ENCODE measurements at places on chromosomes 11 and 22.

GRCh38 chr11:90661233-90661632 is 438.4 kb upstream of the CHORDC1 start:
- no peak for ATAC-seq

- ATAC-seq: no peak
These were observed 107.8 kb downstream of the FAR1 start for GRCh38 chr11:13776134-13776815.

GRCh38 chr11:637593-638521 is 788 bp downstream of the DRD4 start:
- ATAC-seq: no peak

DNA sequence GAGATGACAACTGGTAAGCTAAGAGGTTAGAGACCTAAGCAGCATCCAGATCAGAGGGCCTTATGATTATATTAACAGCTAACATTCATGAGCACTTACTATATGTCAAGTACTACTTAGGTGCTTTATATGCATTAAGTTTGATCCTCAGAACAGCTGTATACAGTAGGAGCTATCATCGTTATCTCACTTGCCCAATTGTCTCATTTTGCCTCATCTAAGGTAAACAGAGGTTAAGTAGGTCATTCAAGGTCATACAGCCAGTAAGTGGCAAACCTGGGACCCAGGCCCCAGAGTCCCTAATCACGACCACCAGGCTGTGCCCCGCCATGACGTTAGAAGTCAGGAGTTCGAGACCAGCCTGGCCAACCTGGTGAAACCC is 4.6 kb upstream of the POLR3H start:
- ATAC-seq: no peak

GRCh38 chr22:22463855-22464540 is 44.5 kb downstream of the ZNF280B start:
- ATAC-seq: peak; percentile 97

GRCh38 chr11:112623057-112623456 is 338.2 kb upstream of the NCAM1 start:
- ATAC-seq: no peak

DNA sequence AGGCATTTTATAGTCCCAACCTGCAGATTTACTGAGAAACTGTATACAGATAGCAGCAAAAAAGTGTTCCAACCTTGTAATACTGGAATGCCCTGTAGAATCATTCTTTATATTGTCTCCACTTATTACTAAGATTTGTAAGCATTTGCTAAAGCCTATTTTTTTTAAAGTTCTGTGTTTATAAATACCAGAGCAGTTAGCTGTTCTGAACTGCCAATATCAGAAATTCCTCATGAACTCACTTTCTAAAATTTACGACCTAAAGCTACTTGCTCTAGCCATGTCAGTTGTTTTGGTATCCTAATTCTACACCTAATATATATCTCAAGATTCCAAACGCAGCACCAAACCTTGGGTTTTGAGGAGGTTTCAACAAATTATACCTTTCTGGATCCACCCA is 103.2 kb downstream of the C11orf65 start:
- ATAC-seq: peak; percentile 36

GRCh38 chr22:29346659-29347058 is 31.2 kb upstream of the RASL10A start:
- no peak for ATAC-seq

DNA sequence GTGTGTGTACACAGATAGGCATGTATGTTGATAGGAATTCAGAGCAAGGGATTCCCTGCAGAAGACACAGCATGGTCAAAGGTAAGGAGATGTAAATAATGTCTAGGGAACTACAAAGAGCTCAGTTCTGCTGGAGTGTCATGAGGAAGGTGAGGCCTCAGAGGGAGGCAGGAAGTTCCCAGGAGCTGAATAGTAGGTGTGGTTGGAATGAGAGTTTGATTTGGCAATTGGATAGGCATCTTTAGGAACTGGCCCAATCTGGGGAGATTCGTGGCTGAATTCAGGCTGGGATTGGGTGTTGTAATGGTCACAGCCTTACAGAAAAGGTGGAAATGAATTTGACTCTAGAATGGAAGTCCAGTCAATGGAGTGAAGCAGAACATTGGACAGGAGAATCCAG is 123.6 kb upstream of the TIMP3 start:
- no peak for ATAC-seq

GRCh38 chr11:121467965-121468364 is 15.2 kb upstream of the SORL1-AS1 start:
- no peak for ATAC-seq

DNA sequence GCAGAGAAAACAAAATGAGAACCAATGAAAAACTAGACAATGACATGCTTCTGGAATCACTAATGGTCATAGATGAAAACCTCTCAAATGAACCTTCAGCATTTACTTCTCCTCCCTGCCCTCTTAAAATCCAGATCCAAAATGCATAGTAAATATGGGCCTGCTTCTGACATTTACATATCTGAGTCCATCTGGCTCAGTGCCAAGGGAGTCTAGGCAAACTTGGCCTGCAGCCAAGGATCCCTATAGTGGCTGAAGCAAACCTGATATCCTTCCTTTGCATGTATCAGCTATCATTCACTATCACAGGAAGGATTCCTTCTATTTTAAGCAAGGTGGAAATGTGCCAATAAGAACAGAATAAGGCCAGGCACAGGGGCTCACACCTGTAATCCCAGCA is 104.8 kb downstream of the C11orf58 start:
- no peak for ATAC-seq

GRCh38 chr11:35304386-35304775 is 115.0 kb downstream of the SLC1A2 start:
- ATAC-seq: no peak

DNA sequence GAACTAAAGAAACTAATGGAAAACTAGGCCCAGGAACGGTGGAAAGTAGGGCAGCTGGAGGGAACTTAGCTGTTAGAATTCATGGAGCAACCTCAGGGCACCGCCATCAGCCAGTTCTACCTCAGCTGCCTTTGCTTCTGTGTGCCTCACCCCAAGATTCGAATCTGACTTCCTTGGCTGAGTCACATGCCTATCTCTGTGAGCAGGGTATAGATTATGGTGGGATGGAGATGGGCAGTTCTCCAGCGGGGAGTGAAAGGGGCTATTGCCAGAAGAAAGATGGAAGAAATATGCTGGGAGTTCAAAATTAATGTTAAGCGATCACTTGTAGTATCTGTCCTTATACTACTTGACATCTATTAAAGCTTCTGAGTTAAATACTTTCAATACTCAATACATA is 18.9 kb upstream of the VWA5A start:
- no peak for ATAC-seq

- ATAC-seq: peak; percentile 43
These were observed 22.8 kb downstream of the PIM3 start for GRCh38 chr22:49983148-49984042.

GRCh38 chr11:44409558-44410236 is 99.8 kb upstream of the ALX4 start:
- ATAC-seq: no peak

DNA sequence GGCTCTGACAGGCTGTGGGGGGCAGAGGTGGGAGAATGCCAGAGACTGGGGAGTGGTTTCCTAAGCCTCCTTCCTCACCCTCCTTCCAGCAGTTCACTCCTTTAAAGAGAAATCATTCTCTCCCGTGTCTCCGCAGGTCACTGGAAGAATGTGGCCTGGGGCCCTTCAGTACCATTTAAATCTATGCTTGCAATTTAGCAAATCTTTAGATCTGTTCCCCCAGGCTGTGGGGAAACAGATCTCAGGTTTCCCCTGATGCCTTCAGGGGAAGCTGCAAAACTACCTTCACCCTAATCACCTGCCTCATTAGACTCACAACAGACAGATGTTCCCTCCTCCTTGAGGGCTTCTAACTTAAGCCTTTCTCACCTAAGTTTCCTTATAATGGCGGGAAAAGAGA is 55.3 kb downstream of the KIRREL3 start:
- no peak for ATAC-seq

DNA sequence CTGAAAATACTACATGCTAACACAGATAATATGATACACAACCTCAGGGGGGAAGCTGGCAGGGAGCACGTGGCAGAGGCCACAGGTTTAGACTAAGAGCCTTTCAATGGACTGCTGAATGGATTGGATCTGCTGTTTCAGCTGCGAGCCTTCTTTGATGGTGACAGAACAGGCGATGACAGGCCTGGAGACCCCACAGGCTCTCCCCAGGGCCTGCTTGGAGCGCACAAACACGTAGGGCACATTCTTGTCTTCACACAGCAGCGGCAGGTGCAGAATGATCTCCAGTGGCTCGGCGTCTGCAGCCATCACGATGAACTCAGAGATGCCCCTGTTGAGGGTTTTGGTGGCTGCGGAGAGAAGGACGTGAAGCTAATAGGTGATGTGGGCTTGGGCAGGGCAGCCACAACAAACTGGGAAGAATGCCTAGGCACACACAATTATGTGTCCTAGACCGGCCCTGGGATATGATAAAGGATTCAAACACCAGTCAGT is 13.8 kb downstream of the SNU13 start:
- no peak for ATAC-seq

DNA sequence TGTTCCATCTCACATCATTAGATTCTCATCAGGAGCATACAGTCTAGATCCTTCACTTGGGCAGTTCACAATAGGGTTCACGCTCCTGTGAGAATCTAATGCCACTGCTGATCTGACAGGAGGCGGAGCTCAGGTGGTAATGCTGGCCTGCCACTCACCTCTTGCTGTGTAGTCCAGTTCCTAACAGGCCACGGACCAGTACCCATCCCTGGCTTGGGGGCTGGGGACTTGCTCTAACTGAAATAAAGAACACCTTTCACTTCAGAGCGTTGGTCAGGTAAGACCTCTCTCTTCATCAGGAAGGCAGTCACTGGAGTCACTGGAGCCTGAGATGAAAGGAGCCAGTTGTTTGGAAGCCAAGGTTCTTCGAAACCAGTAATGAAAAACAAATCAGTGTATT is 41.7 kb downstream of the PRMT3 start:
- ATAC-seq: no peak

DNA sequence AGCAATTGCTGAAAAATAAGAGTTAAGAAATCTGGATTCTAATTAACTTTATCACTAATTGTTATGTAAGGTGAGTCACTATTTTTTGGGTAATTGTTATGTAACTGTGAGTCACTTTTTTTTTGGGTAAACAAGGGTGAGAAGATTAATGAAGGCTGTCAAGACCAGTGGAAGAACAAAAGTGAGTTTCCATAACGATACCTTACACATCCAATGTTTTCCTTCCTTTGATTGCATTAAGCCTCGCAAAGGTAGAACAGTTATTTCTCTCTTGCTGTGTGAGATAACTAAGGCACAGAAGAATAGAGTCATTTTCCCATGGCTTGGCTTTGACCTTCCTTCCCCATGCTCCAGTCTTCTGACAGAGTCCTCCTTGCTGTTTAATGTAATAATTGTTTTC is 374.7 kb downstream of the DDX10 start:
- no peak for ATAC-seq

DNA sequence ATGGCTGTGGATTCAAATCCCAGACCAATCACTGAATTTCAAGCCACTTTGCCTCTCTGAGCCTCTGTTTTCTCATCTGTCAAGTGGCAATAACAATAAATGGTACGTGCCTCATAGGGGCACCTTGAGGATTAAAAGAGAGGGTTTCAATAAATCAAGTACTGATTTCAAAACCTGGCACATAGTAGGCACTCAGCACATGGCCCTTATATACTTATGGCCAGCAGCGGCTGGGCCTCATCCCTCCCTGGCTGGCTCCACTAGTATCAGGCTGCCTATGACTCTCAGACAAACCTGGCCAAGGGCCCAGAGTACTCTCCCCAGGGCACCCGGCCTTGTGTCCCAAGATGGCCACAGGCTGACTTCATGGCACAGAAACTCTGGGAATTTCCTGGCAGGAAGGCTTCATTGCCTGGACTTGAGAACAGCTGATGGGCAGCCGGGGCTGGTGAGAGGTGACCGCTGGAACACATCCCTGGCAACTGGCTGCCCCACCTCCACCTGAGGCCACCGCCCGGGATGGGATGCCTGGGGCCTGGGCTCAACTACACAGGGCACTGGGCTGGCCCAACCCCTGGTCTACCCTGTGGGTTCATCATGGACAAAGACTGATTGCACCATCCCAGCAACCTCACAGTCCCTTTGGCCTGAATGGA is 3.4 kb downstream of the FADS3 start:
- peak; percentile 64 for ATAC-seq

DNA sequence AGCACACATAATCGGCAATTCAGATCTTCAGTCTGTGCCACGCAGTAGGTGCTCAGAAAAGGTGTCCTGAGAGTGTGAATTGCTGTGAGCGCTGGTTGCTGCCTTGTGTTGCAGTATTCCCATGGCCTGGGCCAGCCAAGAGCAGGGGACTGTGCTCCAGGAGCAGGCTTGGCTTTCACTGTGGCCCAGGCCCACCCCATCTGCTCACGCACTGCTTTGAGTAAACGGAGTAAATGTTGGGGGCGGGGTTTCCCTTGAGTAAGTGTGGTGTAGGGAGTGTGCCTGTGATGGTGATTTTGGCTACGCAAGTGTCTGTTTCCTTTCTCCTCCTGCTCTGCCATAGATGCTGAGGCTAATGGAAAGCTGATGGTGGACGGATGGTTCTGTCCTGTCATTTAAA is 2.3 kb downstream of the CTTN start:
- no peak for ATAC-seq

DNA sequence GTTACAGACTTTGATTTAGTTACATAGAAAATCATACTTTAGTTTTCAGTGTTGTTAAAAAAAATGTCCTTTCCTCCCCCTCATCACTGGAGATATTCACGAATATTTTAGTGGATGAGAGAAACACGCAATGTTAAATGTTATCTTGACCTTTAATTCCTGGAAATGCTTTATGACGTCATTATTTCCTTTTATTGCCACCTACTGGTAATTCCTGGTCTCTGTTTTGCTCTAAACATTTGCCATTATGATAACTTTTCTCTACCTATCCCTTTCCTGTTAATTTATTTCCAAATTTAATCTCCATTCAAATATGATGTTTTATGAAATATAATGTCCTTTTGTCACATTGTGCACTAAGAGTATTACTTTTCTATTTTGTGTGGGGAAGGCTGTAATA is 770.6 kb downstream of the FAM181B start:
- ATAC-seq: no peak

DNA sequence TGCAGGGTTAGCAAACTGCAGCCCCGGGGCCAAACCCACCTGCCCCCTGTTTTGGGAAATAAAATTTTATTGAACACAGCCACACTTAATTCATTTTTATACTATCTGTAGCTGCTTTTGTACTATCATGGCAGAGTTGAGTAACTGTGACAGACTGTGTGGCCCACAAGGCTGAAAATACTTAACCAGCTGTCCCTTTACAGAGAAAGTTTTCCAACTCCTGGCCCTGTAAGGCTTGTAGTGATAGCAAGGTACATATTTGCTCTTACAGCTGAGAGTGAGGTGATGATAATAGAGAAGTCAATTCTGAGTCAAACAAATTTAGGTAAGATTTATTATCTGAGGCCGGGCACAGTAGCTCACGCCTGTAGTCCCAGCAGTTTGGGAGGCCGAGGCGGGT is 87.4 kb upstream of the SLC6A5 start:
- no peak for ATAC-seq

DNA sequence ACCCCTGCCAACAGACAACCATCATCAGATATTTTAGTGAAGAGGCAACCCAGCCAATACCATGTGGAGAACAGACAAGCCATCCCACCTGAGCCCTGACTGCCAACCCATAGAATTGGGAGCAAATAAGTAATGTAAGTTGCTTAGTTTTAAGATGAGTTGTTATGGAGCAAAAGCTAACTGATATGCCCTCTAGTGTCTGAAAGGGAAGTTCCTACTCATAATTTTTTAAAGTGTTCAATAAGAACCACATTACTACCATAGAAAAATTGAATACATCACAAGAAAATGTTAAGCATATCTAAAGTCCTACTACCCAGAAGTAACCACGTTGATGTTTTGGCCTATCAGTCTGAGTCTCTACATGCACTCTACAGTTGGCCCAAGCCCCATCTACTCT is 50.8 kb upstream of the SLC36A4 start:
- peak; percentile 54 for ATAC-seq

GRCh38 chr11:73178681-73179080 is 36.6 kb upstream of the FCHSD2 start:
- no peak for ATAC-seq
